ENCODE measurements at places on chromosomes 3 and 15.

DNA sequence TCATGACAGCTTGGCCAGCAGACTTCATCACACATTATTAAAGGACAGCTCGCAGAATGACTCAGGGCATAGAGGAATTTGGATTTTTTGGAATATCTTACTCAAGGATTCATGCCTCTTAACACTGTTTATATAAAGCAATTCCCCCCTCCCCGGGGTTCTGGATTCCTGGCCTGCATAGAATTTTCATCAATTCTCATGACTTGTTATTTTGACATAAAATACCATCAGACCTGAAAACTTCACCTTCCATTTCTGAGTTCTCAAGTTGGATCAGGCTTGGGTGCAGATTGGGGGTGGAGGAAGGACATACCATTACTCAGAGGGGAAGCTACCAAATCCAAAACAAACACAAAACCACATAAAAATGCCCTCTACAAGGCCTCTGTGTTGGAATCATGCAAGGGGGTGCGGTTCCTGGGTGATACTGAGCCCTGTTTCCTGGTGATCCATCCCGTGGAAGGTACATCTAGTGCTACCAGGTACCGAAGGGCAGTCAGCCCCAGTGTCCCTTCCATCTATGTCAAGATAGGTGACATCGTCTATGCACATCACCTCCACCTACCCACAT is 95.3 kb downstream of the DAPK2 start:
- no peak for DNase-seq

GRCh38 chr3:118165413-118165812 is 869.2 kb downstream of the IGSF11 start:
- DNase-seq, result no peak

- peak; percentile 32 for DNase-seq
Measured at GRCh38 chr3:100641471-100642032, 32.2 kb downstream of the ADGRG7 start.

DNA sequence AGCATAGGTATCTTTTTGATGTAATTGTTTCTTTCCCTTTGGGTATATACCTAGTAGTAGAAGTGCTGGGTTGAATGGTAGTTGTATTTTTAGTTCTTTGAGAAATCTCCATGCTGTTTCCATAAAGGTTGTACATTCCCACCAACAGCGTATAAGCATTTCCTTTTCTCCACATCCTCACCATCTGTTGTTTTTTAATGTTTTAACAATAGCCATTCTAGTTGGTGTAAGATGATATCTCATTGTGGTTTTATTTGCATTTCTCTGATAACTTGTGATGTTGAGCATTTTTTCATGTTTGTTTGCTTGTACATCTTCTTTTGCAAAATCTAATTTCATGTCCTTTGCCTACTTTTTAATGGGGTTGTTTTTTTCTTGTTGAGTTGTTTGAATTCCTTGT is 80.0 kb upstream of the TMC3 start:
- DNase-seq, result no peak

DNA sequence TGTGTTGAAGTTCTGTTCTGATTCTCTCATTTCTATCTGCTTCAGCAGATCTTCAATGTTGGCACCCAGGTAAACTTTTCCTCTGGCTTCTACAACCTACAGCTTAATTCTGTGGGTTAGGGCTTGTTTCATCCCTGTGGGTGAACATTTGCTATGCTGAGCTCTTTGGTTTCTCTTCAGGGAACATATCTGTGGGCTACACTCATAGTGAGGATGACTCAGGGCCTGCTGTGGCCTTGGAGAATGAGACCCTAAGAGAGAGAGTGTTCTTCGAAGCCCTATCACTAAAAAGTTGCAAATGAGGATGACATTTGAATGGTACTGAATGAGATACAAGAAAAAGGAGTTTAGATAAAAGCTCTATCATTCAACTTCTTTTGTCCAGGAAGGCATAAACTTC is 346.2 kb upstream of the CBLB start:
- DNase-seq, result no peak

DNA sequence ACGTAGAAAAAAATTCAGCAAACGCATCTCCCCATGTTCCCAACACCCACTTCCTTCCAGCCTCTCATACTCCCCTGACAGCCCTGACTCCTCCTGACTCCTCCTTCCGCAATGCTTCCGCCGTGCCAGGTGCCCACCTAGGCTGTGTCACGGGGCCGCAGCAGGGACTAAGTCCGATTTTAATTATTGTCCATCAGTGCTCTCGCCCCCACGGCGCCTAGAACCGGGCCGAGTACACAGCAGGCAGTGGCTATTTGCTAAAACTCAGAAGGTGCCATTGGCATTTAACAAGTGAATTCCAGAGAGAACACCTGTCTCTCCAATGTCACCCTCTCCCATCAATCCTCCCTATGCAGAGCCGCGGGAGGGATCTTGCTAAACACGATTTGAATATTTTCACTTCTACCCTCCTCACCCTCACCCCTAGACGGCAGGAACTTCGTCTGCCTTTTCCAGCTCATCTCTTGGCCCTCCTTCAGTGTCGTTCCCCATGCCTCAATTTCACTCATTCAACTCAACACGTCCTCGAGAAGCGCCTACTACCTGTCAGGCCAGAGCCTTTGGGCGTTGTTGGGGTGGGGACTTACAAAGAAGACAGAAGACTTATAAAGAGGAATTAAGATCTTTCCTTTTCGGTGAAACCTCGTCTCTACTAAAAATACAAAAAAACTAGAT is 11.5 kb upstream of the SHF start:
- peak; percentile 8 for DNase-seq

DNA sequence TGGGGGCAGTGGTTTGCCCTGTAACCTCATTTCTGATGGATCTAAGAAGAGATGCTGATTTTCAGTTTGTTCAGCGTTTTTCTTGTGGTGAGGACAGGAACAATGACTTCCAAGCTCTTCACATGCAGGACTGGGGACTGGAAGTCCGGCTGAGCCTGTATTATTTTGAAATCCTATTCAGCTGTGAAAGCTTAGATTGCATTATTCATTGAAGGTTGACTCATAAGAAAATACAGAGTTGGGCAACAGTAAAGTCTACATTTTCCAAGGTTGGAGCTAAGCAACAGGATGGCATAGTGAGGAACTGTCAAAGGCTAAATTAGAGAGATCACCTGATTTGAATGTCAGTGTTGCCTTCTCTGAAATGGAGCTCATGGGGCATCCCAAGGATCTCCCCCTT is 230.9 kb upstream of the FEZF2 start:
- peak; percentile 6 for DNase-seq

GRCh38 chr3:128794067-128794768 is 68.2 kb downstream of the RAB7A start:
- DNase-seq, result peak; percentile 79

DNA sequence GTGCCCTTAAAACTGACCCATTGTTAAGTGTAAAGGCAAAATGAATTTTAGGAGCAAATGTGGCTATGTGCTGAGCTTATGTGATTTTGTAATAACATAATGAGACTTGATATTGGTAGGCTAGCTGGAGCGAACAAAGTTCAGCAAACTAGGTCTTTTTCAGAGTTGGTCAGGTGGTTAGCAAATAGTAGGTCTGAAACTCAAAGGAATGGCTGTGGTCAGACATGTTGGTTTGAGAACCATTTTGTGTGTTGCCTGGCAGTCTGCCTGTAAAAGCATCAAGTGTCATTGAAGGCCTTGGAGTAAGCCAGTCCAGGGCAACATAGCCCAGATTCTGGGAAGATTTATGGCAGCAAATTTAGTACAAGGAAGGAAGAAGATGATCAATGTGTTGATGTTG is 16.4 kb downstream of the FBXO22 start:
- no peak for DNase-seq

DNA sequence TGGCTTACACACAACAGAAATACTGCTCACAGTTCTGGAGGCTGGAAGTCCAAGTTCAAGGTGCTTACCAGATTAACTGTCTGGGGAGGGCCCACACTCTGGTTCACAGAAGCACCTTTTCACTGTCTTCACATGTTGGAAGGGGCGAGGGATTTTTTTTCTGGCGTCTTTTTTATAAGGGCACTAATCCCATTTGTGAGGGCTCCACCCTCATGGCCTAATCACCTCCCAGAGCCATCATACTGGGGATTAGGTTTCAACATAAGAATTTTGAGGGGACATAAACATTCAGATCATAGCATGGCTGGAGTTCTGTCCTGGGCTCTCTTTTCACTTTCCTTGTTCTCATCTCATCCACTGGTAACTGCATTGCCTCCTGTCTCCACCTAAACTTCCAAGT is 63.5 kb downstream of the IGF1R start:
- DNase-seq, result no peak

- no peak for DNase-seq
Measured at GRCh38 chr3:42728668-42729364, 26.2 kb upstream of the HHATL start.

GRCh38 chr3:31804251-31805051 is 176.6 kb downstream of the OSBPL10 start:
- DNase-seq, result no peak

- DNase-seq, result no peak
Measured at GRCh38 chr3:98598492-98598891, 5.1 kb upstream of the CPOX start.

- DNase-seq, result peak; percentile 77
Measured at GRCh38 chr15:51281368-51281967, 56.9 kb downstream of the CYP19A1 start.

- DNase-seq, result no peak
Measured at GRCh38 chr3:109852283-109852682, 514.9 kb upstream of the DPPA4 start.

DNA sequence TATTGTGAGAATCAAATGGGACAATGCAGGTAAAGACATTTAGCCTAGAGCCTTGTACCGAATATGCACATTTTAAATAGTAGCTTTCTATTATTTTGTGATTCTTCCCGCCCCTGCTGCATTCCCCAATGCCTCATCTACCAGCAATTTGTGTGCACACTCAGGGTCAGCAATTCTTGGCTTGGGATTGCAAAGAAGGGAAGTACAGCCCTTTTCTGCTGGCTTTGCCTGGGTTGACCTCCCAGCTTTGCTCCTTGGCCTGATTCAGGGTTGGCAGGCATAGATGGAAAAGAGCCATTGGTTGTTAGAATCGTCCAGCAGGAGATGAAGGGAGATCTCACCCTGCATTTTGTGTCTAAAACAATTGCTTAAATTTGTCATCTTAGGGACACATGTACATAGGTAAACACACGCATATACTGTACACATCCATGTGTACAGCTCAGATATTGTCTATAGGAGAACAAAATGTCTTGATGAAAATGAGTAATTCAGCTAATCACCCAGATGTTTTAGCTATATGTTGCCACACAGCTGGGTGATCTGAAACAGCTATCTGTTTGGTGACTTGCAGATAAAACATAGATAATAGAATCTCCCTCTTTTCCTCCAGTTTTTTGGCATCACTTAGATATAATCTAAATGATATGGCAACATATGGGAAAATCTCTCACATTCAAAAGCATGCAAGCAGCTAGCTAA is 340.9 kb upstream of the TBL1XR1 start:
- no peak for DNase-seq

- DNase-seq, result no peak
Measured at GRCh38 chr3:55409806-55410205, 77.3 kb downstream of the WNT5A start.

GRCh38 chr15:62528505-62528904 is 363.4 kb upstream of the C2CD4B start:
- DNase-seq, result no peak

GRCh38 chr15:85417276-85417675 is 36.9 kb downstream of the AKAP13 start:
- no peak for DNase-seq

DNA sequence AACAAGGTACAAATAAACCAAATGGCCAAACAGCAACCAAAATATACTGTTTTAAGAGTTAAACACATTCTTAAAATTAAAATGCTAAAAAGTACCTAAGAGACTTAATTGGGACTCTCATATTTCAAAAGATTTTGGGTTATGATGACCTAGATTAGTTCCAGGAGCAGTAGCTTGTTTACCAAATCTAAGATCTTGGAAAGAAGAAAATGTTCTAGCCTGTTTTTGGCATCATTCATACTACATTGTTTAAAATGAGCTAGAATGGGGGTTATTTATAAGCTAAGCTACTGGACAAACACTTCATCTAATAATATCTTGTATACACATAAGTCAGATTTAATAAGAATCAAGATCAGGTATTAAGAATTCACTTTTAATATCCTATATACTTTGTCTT is 22.8 kb downstream of the ATOSA start:
- no peak for DNase-seq

DNA sequence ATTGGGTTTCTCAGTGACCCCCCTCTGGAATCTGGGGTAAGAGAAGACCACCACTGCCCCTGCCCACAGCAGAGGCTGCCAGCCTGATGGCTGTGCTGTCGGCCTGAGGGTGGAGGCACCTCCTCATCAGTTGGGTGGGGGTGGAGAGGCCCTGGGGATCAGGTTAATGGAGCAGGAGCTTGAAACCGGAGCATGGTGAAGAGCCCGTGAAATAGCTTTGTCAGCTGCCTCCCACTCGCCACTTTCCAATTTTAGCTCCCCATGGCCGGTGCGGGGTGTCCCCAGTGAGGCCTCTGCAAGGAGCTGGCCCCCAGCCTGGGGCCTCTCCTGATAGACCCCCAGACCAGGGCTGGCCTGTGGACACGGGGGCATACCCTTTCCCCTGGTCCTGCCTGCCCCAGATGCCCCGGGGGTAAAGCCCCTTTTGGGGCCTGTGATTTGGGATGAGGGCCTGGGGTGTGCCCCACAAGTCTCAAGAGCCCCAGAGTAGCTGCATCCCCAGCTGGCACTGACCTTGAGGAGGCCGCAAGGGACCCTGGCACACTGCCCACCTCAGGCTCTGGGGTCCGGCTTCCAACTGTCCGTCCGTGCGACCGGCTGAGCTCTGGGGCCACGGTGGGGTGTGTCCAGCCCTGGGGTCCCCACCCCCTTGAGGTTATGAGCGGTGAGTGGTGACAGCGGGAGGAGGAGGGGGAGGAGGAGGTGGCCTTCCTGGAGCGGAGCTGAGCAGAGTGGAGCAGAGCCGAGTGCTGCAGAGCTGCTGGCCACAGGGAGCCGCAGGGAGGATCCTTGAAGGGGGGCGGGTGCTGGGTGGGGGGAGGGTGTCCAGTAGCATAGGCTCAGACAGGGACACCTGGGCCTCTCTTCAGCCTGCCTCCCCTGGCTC is at the start of gene HHATL:
Gene HHATL, minus strand, starts transcription at position 733 of the 886 bp plus-strand sequence. CDS start 1,972 bp downstream, outside the sequence.
- DNase-seq, result no peak

GRCh38 chr3:46091741-46092701 is 64.7 kb upstream of the XCR1 start:
- DNase-seq, result peak; percentile 64

DNA sequence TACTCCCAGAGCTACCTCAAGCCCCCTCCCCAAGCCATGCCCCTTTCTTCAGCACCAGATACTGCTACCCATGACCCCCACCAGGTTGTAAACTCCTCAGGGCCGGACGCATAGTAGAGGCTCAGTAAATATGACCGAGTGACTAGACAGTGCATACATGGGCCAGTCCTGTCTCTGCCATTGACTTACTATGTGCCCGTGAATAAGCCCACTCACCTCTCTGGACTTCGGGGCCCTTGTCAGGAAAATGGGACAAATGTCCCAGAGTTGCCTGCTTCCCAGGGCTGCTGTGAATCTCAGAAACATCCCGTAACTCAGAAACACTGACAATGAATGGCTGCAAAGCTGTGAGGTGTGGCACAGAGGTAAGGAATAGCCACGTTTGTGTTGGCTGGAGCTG is 48.2 kb upstream of the FGD5 start:
- no peak for DNase-seq
